Hematopoietic multipotent progenitor cell treated with erythropoietin and hydrocortisone succinate and interleukin-3 and kit ligand, for 6 days (in vitro differentiated cells): ENCODE measurements at places on chromosomes 16 and 17.

DNA sequence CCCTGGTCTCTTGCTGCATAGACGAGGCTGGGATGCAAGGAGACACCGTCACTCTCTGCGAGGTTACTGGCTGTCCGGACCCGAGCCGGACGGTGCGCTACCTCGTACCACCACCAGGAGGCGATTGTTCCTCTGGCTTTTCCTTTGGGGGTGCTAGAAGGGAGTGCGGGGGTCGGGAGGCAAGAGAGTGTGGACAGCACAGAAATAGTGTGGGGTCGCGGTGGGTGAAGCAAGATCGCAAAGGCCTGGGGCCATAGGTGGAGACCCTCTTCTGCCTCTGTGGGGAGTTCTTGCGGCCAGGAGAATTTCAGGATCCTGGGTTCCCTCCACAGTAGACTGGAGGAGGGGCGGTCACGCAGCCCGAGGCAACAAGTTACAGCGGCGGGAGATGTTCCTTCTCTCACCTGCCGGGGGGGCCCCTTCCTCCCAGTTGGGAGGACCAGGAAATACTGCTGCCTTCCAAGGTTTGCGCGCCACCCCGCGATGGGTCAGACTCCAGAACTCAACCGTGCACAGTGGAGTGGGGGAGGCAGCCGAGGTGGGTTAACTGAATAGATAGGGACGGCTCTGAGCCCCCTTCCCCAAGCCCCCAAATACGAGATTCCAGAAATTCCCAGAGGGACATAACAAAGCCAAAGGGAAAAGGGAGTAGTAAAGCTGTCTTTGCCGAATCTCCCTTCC is 6.9 kb downstream of the PHOSPHO1 start:
- peak; percentile 78 for DNase-seq

DNA sequence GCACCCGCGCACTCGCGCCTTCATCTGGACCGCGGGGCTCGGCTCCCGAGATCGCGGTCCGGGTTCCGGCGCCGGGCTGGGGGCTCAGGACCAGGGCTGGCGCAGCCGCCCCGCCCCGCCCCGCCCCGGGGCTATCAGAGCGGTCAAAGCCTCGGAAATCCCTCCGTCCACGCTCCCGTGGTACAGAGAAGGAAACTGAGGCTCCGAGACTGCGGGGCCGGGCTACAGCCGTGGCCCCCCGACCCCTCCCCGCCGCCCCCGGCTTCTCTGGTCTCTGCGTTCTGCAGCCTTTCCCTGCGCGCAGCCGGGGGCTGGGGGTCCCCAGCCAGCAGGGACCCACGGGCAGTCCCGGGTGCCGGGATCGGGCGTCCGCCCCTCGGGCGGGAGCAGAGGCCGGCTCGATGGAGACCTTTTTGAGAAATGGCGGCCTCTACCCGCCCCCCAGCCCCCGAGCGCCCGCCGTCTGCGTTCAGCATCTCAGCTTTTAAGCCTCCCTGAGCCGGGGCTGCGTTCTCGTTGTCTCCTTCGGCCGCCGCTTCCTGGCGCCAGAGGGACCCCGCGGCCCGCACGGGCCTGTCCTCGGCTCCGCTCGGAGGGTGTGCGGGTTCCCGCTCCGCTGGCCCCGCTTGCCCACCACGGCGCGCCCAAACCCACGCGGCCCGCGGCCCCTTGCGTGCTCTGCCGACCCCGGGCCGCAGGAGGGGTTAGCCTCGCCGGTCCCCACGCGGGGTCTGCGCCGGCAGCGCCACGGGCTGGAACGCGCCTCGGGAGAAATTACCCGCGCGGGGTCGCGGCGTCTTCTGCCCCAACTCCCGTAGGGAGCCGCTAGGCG is 1.5 kb upstream of the NPTX1 start:
- DNase-seq = peak; percentile 70

- DNase-seq = peak; percentile 72
Observed at GRCh38 chr16:16063683-16064082, 114.3 kb downstream of the ABCC1 start.

DNA sequence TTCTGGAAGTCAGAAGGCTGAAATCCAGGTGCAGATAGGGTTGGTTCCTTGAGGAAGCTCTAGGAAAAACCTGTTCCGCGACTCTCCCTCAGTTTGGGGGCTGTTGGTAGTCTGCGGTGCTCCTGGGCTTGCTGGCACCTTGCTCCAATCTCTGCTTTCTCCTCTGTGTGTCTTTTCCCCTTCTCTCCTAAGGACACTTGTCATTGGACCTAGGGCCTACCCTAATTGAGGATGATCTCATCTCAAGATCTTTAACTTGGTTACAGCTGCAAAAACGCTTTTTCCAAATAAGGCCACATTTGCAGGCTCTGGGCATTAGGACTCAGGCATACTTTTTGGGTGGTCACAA is 12.9 kb upstream of the CACNG4 start:
- DNase-seq = no peak

DNA sequence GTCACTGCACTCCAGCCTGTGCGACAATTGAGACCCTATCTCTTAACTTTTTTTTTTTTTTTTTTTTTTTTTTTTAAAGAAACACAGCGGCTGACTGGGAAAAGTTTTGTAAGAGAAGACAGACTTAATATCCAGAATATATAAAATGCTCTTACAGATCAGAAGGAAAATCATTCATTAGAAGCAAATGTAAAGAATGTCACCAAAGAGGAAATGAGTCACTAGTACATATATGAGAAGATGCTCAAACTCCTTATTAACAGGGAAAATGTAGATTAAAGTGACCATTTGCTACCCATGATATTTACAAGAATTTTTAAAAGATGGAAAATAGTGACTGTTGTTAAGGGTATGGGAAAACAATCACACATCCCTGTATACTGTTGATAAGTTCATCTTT is 48.9 kb downstream of the RABEP1 start:
- no peak for DNase-seq

GRCh38 chr17:81291662-81292061 is 3.4 kb downstream of the SLC38A10 start:
- DNase-seq = peak; percentile 78

DNA sequence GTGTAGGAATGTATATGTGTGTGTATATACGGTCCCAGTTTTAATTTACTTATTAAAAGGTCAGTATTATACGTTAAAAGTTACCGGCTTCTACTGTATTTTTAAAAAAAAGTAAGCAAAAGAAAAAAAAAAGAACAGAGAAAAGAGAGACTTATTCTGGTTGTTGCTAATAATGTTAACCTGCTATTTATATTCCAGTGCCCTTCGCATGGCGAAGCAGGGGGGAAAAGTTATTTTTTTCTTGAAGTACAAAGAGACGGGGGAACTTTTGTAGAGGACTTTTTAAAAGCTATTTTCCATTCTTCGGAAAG is 1.6 kb downstream of the NOG start:
- DNase-seq = no peak

GRCh38 chr17:74699236-74699635 is 13.5 kb downstream of the CD300LF start:
- DNase-seq = no peak

GRCh38 chr16:4936991-4937781 is at the start of gene PPL:
Gene PPL (minus strand): TSS chr16:4937148. CDS start chr16:4937045, 103 bp downstream.
- DNase-seq = no peak

- no peak for DNase-seq
Observed at GRCh38 chr17:14732211-14732610, 431.3 kb downstream of the HS3ST3B1 start.

GRCh38 chr16:86073103-86073625 is 174.2 kb downstream of the IRF8 start:
- DNase-seq = no peak

DNA sequence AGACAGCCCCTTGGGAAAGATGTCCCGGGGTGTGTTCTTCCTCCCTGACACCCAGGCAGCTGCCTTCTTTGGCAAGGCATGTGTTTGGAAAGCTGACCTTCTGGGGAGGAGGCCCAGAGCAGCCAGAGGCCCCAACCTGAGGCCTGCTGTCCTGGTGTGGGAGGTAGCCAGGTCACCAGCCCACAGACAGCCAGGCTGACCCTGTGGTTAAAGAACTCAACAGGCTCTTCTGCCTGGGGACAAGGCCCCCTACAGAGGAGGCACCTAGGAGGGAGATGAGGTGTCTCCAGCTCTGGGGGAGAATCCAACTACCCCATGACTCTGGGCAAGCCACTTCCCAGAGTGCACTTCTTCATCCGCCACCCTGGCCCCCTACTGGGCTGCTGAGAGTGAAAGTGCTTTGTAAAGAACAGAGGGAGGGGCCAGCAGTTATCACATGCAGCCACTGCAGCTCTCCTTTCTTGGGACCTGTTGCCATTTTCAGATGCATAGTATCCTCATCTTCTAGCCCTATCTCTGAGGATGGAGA is 13.1 kb upstream of the SREBF1 start:
- peak; percentile 94 for DNase-seq

GRCh38 chr17:73625991-73626673 is 18.1 kb downstream of the SDK2 start:
- no peak for DNase-seq

- DNase-seq = peak; percentile 17
Observed at GRCh38 chr16:79409978-79410377, 190.6 kb downstream of the MAF start.
